ACHN (cell line): ENCODE measurements at places on chromosomes 2 and 18.

GRCh38 chr2:38460313-38460712, 83.2 kb upstream of the ATL2 start:
- no peak for DNase-seq

DNA sequence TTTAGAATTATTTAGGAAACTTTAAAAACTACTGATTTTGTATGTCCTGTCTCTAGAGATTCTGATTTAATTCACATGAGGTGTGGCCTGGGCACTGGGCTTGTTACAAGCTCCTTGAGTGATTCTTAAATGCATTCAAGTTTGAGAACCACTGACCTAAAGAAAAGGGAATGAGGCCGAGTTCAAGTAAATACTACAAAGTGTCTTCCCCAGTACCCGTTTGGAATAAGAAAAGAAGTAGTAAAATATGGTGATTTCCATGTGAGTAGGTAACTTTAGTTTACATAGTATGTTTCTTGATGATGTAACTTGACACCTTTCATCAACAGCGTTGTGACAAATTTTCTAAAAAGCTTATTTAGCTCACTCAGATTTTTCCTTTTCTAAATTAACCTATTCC, 1022.9 kb upstream of the NRXN1 start:
- DNase-seq, result no peak

DNA sequence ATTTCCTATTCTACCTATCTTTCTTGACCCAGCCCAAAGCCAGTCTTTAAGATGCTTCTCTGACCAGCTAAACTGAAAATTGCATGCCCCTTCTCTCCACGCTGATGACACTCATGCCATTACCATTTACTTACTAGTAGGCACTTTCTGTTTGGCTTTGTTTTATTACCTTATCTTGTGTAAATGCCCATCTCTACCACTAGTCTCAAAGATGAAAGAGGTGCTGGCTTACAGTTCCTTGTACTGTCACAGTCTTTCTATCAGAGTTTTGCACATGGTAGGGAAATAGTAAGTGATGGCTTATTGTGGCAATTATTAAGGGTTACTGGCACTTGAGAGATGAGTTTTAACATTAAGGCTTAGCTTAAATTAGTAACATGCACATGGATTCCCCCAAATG, 352.1 kb downstream of the RBM43 start:
- DNase-seq, result peak; percentile 17

- DNase-seq, result no peak
Observed at GRCh38 chr2:9815076-9815475, 28.2 kb upstream of the TAF1B start.

DNA sequence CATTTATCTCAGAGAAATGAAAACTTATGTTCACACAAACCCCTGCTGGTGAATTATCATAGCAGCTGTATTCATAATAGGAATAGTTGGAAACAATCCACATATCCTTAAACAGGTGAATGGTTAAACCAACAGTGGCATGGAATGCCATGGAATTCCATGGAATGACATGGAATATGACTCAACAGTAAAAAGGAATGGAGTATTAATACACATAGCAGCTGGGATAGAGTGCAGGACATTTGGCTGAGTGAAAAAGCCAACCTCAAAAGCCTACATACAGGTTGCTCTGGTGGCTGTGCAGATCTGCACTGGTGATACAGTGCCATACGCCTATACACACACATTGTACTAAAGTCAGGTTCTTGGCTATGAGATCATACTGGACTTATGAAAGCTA, 69.5 kb downstream of the FAM168B start:
- DNase-seq, result no peak

DNA sequence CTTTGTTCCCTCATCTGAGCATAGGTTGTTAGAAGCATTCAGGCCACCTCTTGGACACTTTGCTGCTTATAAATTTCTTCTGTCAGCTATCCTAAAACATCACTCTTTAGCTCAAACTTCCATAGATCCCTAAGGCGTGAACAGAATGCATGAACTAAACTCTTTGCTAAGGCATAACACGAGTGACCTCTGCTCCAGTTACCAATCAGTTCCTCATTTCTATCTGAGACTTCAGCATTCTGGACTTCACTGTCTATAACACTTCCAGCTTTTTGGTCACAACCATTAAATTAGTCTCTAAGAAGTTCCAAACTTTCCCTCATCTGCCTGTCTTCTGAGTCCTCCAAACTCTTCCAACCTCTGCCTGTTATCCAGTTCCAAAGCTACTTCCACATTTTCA, 8.3 kb upstream of the VWA3B start:
- DNase-seq, result no peak

DNA sequence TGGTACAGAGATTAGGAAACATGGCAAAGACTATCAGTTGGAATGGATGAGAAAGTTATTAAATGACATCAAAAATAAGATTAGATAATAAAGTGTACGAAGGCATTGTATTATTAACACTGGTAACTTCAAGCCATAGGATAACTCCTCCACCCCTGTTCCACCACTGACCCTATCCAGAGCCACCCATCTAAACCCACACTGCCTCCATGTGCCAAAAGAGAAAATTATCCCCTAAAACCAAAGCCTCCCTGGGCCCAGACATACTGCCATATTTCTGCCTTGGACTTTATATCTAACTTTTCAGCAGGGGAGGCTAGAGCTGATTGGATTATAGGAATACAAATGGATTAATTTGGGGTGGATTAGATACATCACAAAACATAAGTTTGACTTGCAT, 443.7 kb downstream of the BCL11A start:
- no peak for DNase-seq

DNA sequence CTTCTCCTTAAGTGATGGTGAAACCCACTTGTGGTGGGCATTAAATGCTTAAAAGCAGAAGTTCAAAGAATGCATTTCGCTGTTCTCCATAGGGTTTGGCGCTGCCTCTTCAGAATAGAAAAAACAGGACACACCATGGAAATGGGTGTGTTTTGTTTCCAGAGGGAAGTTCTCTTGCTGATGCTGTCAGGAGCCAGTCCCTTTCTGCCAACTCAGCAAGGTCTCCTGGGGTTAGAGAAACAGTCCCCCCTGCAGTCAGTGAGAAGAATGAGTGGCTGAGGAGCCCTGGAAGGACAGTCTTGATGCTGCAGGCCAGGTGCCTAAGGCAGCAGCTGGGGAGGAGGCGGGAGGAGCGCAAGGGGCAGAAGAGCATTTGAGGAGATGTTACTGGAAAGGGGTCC, 37.8 kb upstream of the ASAP2 start:
- DNase-seq, result no peak

- no peak for DNase-seq
Observed at GRCh38 chr2:36296798-36297197, 58.8 kb upstream of the CRIM1 start.

GRCh38 chr2:30934066-30934465, 126.8 kb upstream of the CAPN13 start:
- DNase-seq, result no peak
